ENCODE measurements at places on chromosomes 7 and 10.

- DNase-seq = no peak
These were observed 92.9 kb downstream of the ZNF467 start for GRCh38 chr7:149680331-149681025.

- DNase-seq = no peak
These were observed 579 bp downstream of the RBM33 start for GRCh38 chr7:155644971-155645509.

- no peak for DNase-seq
These were observed 16.4 kb downstream of the SRRM3 start for GRCh38 chr7:76217942-76218566.

DNA sequence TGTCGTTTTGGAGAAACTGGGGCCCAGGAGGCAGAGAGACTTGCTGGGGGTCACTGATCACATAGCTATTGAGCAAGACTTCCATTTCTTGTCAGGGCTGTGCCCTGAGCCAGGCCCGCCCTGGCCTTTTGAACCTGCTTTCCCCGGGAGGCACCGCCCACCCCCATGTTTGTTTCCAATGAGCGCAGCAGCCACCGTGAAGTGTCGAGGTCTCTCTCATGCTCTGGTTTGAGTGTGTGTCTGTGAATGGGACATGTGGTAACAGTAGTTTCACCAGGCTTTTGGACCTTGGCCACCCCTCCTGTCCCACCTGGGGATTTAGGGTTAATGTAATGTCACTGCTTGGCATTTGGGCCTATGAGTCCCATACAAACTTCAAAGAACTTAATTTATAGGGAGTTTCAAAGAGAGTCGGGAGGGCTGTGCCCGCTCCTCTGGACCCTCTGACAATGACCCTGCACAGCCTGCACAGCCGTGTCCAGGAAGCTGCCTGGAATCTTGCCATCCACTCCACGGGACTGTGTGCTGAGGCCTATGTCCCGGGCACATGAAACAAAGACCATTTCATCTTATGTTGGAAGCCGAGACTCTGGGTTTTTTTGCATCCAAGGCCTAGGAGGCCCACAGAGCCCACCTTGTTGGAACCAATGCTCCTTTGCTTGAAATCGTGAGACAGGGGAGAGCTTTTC is 6.3 kb downstream of the PRF1 start:
- DNase-seq = no peak

DNA sequence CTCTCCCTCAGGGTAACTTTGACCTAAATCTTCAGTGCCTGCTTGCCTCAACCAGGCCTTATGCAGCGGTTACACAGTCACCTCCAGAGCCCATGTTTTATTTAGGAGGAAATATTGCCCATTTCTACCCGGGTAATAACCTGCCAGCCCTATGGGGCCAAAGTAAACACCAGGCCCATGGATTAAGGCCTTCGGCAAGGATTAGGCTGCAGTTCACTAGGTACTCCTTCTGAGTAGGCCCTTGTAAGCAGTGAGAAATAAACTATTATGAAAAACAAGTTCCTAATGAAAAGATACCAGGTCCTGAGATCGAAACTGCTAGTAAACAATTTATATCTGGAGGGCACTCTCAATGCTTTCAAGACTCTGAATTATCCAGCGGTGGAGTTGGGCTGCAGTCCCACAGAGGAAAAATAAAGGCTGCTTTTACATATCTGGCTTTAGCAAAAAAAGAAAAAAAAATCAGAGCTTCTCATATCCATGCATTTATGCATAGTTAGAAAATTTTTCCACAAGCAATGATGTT is 3.7 kb upstream of the HOXA10 start:
- DNase-seq = no peak

DNA sequence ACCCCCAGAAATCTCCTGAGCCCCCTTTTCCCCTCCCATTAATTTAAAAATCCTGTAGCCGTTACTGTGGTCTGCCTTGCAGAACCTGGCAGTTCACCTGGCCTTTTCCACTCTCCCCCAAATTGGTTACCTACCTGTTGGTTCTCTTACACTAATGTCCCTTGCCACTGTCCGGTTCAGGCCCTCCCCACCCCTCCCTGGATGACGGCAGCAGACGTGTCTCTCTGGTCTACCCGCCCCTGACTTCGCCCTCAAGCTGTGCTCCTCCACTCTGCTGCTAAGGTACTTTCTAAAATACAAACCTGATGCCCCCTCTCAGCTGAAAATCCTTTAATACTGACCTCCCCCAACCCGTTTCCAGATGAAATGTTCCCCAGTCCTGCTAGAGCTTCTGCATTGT is 15.6 kb upstream of the SH3PXD2A start:
- DNase-seq = no peak

DNA sequence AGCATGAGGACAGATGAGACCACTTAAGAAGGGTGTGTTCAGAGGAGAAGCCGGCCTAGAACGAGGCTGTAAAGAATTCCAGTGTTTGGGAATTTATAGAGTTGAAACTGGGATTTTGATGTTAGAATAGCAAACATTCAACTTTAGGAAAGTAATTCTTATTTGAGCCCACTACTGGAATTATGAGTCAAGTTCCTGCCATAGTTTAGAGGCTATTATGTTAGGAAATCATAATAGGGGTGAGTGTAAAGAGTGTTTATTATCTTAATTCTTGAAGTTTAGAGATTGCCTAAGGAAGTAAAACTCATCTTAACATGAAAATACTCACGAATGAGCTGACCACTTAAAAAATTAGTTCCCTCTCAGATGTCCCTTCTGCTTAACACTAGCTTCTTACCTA is 2.1 kb downstream of the CBLL1 start:
- no peak for DNase-seq

- DNase-seq = no peak
These were observed 31.5 kb downstream of the MACROH2A2 start for GRCh38 chr10:70084189-70084588.

All from PC-9 (cell line).